ENCODE measurements at places on chromosomes 11 and 22.

GRCh38 chr11:3091846-3092602 lies 34.8 kb upstream of the CARS1 start:
- DNase-seq: no peak

DNA sequence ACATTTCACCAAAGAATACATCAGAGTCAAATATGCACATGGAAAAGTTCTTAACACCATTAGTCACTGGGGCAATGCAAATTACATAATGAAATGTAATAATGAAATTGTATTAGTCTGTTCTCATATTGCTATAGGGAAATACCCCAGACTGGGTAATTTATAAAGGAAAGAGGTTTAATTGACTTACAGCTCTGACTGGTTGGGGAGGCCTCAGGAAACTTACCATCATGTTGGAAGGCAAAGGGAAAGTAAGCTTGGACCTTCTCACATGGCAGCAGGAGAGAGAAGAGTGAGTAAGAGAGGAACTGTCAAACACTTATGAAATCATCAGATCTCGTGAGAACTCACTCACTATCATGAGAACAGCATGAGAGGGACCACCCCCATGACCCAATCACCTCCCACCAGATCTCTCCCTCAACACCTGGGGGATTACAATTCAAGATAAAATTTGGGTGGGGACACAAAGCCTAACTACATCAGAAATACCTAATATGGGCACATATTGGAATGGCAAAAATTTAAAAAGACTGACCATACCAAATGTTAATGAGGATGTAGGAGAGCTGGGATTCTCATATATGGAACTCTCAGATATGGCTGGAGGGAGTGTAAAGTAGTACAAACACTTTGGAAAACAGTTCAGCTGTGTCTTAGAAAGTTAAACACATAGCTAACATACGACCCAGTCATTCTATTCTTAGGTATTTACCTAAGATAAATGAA lies 65.1 kb upstream of the CD44 start:
- DNase-seq: no peak

GRCh38 chr11:108237058-108237481 lies 14.2 kb downstream of the ATM start:
- no peak for DNase-seq

DNA sequence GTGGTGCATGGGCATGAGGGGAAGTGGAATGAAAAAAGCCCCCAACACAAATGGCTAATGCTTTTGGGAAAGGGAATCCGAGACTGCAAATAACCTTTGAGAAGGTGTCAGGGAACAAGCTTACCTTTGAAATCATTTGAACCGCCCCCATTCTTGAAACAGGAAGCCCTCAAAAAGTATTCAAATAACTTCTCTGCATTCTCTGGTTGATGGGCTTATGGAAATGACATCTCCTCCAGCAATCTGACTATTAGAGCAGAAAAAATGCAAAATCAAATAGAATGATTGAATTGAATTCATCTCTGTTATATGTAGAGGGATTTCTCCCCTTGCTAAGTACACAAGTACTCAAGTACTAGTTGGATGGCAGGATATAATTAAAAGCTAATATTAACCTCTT lies 409.9 kb downstream of the TMEM135 start:
- no peak for DNase-seq

- DNase-seq: no peak
These were observed 84.6 kb upstream of the PARVA start for GRCh38 chr11:12292766-12293165.

GRCh38 chr11:70603756-70604211 lies 205.5 kb downstream of the CTTN start:
- DNase-seq: no peak

- DNase-seq: no peak
These were observed 868 bp upstream of the MYEOV start for GRCh38 chr11:69293087-69293486.

GRCh38 chr11:108958368-108959104 lies 293.7 kb downstream of the DDX10 start:
- no peak for DNase-seq

GRCh38 chr22:35749808-35750207 lies 32.1 kb downstream of the APOL5 start:
- DNase-seq: peak; percentile 69

DNA sequence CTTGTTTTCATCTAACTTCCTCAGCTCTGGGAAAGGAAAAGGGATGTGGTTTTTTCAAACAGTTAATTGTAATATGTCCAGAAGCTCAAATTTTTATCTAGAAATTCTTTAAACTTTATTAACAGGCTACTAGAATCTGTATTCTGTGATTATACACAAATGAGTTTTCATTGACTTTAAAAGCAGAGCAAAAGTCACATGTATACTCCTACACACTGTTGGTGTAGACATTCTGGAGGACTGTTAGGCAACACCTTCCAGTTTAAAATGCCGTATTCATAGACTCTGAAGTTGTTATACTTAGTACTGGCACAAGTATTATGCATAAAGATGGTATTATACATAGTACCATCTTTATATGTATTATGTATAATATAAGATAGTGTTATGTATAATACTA lies 64.9 kb downstream of the SPECC1L start:
- no peak for DNase-seq

DNA sequence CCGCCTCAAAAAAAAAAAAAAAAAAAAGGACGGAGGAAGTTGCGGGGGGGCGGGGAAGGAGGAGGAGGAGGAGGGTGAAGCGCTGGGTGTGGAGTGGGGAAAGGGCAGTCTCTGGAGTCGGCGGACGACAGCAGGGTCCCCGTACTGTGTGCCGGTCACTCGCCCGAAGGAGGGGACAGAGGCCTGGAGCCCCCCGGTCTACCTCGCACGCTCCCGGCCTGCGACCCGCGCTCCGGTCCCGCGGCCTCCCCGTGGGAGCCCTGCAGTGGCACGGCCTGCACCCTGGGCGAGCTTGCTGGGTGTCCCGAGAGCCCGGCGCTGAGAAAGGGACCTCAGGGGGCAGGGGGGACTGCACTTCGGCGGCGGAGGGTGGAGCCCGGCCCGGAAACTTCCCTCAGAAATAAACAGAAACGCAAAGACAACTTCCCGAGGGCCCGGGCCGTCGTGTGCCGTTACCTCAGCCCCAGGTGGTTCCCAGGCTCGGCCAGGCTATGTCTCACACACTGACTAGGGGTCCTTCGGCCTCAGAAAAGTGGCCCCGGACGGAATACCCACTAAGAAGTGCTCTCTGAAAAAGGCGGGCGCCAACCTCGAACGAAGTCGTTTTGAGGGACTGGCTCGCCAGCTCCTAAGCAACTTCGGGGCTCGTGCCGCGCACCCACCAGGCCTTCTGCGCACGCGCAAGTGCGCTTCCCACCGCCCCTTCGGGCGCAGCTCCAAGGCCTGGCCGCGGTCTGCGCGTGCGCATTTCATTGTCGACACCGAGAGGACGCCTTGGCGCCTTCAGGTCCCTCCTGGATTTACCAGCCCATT lies at the start of gene MAJIN:
TSS of gene MAJIN (minus strand) at position 688 of the 813 bp plus-strand sequence. CDS start 12,703 bp downstream, outside the sequence.
- DNase-seq: no peak

DNA sequence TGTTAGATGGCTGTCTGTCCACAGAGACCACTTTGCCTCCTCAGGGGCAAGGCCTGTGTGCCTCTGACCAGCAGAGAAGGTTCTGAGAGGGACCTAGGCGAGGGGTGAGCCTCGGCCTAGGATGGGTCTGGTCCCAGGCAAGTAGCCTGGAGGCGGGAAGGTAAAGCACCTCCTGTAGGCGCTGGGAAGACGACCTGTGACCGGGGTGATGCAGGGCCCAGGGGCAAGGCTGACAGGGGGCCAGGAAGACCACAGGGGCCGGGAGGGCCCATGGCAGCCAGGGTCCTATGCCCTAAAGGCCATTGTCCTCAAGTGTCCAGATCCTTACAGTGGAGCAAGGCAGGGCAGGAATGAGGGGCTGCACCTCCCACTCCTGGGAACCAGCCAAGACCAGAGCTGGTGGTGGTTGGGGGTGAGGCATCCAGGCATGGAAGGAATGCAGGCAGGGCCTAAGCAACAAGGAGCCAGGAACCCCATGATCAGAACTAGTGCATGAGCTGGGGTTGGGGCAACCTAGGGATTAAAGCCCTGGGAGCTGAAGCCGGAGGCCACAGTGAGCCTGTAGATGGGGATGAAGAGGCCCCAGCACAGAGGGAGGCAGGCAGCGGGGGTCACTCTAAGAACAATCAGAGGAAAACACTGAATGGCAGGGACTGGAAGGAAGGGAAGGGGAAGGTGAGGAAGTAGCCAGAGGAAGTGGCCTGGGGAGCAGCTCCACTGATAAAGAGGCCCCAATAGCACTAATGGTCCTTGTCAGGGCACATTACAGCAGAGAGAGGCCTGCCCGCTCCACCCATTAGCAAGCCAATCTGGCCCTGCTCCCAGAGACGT lies 32.9 kb upstream of the KLHL35 start:
- DNase-seq: no peak

DNA sequence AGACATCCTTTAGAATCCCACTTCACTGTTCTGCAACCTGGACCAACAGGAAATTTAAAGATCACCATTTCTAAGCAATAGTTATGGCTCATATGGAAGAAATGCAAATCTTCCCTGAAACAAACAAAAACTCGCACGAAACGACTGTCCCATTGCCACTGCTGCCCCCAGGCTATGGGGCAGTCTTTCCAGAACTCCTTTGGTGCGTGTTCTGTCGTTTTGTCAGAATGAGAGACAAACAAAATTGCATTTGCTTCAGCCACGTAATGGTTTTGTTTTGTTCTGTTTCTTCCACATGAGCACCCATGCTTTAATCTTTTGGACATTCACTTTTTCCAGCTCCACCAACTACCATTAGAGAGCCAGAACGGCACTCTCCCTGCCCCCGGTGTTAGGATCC lies 10.8 kb upstream of the FBLN1 start:
- DNase-seq: no peak

DNA sequence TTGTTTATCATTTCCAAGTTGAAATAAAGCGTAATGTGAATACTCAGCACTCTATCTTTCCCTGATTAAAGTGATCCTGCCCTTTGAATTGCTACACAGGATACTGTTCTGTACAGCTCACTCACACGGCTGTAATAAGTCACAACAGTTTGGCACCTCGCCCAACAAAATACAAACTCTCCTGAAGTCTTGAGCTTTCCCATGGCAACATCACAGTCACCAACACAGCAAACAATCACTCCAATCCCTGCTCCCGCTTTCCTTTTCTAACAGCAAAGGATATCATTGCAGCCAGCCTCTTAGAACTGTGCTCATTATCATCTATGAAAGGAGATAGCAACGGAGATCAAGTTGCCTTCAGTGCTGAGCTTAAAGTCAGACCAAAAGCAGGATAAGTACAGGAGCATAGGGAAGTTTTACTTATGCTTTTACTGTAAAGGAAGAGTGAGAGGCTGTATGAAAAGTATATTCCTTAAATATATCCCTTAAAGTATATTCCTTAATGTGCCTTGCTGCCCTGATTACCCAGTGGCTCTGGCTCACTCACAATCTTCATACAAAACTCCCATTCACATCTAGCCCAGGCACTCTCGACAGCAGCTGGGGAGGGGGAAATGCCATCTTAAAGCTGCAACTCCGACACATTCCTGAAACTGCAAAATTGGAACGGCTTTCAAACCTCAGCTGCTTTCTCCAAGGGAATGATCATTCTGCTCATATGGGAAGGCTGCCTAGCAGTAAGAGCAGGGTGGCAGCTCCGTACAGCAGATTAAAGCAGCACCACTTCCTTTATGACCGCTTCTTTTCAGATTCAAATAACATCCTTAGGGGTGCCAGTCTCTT lies 35.8 kb downstream of the MAML2 start:
- peak; percentile 98 for DNase-seq

GRCh38 chr11:9927670-9928069 lies 263.8 kb downstream of the SWAP70 start:
- DNase-seq: no peak

GRCh38 chr11:79087961-79088318 lies 352.9 kb downstream of the TENM4 start:
- DNase-seq: no peak

GRCh38 chr11:11409901-11410300 lies 56.9 kb upstream of the CSNK2A3 start:
- no peak for DNase-seq

- DNase-seq: no peak
These were observed 512.4 kb downstream of the DLG2 start for GRCh38 chr11:85114786-85115185.

Data from GM04503 (cell line).